ENCODE measurements at places on chromosomes 5 and 9. TPM values are rescaled to one million over a fixed set of nuclear protein-coding genes. Genes with fewer than 3 reads are reported as not detected.

DYNC2I2 gene
- 37.2 TPM for total RNA-seq

LAMC3 gene
- 19.5 TPM for total RNA-seq

SLC25A2 gene
- total RNA-seq: 1.3 TPM

CCL21 gene
- not detected for total RNA-seq

PCDHB2 gene
- 118 TPM for total RNA-seq

IL3 gene
- total RNA-seq: not detected

Data from mesothelial cell of epicardium (in vitro differentiated cells).